Activated T-helper 2 cell treated with anti-CD3 and anti-CD28 coated beads, Interferon-gamma antibody, Interleukin-2, Interleukin-4, amounts not matched to agents 10 μg/mL and 5 μg/mL and 100 μg/mL, durations not matched to agents 14 hours and 24 hours and 36 hours (primary cell): ENCODE measurements at places on chromosomes 3 and 15. TPM values are rescaled to one million over a fixed set of nuclear protein-coding genes. Genes with fewer than 3 reads are reported as not detected.

TNNC1 gene
- 0.34 and 0.46 TPM in 2 replicates for total RNA-seq

GRCh38 chr3:10455545-10455914 is 49.9 kb downstream of the ATP2B2 start:
- peaks cover 9% of the 10 kb centered on the region for H3K27me3 ChIP-seq
- no peak overlapping the region for H3K4me3 ChIP-seq
- H3K4me1 ChIP-seq: no peaks in the 10 kb centered on the region

DNA sequence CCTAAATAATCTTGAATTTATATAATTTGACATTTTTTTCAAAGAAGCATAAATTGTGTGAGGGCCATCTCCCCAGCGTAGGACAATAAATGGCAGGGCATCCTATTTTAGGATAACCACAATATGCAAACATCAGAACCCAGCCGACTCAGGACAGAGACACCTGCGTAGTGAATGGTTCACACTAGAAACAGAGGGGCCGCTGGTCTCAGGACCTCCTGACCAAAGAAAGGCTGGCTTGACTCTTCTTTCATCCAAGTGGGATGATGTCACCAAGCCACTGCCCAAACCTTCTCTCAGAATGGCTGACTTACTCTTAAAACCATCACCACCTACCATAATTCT is 162.1 kb downstream of the FOXP1 start:
- H3K4me3 ChIP-seq: no peak overlapping the region
- H3K36me3 ChIP-seq: peaks cover 34% of the 10 kb centered on the region
- peak overlapping the region; percentile 83 for H3K27ac ChIP-seq
- no peaks in the 10 kb centered on the region for H3K27me3 ChIP-seq

DNA sequence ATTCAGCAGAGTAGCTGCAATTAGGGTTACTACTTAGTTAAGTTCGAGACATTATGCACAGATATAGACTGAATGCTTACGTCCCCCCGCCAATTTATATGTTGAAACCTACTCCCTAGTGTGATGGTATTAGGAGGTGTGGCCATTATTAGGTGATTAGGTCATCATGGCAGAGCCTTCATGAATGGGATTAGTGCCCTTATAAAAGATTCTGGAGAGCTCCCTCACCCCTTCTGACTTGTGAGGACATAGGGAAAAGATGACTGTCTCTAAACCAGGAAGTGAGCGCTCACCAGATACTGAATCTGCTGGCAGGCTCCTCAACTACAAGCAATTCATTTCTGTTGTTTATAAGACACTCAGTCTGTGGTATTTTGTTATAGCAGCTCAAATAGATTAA is 25.6 kb upstream of the TEX9 start:
- H3K4me1 ChIP-seq: no peaks in the 10 kb centered on the region
- no peak overlapping the region for H3K27ac ChIP-seq
- H3K36me3 ChIP-seq: no peaks in the 10 kb centered on the region

- H3K27me3 ChIP-seq: no peaks in the 10 kb centered on the region
- no peaks in the 10 kb centered on the region for H3K36me3 ChIP-seq
- H3K27ac ChIP-seq: no peak overlapping the region
- no peak for DNase-seq
- H3K4me3 ChIP-seq: no peak overlapping the region
Observed at GRCh38 chr3:95752199-95752598, 1062.2 kb upstream of the EPHA6 start.

MCF2L2 gene
- total RNA-seq: 7.5 and 8.3 TPM in 2 replicates

DNA sequence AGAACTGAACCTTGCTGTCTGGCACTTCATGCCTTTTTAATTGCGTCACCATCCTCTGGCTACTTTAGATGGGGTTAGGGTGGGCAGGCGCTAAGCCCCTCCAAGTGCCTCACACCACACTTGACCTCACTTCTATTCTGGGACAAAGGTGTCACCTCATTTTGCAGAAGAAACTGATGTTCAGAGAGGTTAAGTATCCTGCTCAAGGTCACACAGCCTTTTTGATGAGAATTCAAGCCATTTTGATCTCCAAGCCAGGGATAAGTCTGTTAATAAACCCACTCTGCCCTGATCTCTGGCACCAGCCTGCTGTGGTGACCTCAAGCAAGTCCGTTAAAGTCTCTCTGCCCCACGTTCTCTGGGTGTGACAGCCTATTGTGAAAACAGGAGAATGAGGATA is 58.8 kb upstream of the PRR23C start:
- peaks cover 13% of the 10 kb centered on the region for H3K27me3 ChIP-seq
- H3K27ac ChIP-seq: no peak overlapping the region
- DNase-seq: no peak
- no peaks in the 10 kb centered on the region for H3K4me1 ChIP-seq

GRCh38 chr15:25790000-25790660 is 73.0 kb downstream of the ATP10A start:
- H3K4me3 ChIP-seq: peak overlapping the region; percentile 45
- H3K27ac ChIP-seq: peak overlapping the region; percentile 92
- peaks cover 61% of the 10 kb centered on the region for H3K4me1 ChIP-seq
- peak; percentile 54 for DNase-seq
- peaks cover 13% of the 10 kb centered on the region for H3K36me3 ChIP-seq
- no peaks in the 10 kb centered on the region for H3K27me3 ChIP-seq
